Karpas-422 (cell line): ENCODE measurements at places on chromosomes 6 and 20. TPM values are rescaled to one million over a fixed set of nuclear protein-coding genes. Genes with fewer than 3 reads are reported as not detected.

The TRAPPC3L gene
- total RNA-seq = not detected in 2 replicates

The RMND1 gene
- 25.3 and 31.0 TPM in 2 replicates for total RNA-seq

The TBC1D32 gene
- 27.5 and 66.8 TPM in 2 replicates for total RNA-seq

The PPP1R3G gene
- total RNA-seq = not detected in 2 replicates

The TPX2 gene
- 54.0 and 55.5 TPM in 2 replicates for total RNA-seq

DNA sequence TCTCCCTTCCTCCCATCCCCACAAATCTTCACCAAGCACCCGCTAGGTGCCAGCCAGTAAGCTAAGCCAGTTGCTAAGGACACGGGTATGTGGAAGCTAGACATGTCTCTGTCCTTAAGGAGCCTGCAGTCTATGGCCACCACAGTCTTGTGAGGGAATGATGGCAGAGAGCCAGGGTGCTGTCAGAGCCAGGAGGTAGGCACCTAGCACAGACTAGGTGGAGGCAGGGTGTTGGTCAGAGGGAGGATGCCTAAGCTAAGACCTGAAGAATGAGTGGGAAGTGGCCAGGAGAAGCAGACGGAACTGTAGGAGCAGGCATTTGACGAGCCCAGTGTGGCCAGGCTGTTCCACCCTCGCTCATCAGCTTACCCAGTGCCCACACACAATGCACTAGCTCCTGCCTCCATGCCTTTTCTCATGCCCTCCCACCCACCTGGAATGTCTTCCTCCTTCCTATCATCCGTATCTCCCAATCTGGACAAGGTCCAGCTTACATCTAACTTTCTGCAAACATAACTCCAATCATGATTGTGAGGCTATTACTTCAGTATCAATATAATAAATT is 125.6 kb downstream of the FOXC1 start:
- no peak for DNase-seq

The ALDH5A1 gene
- total RNA-seq = 33.1 and 33.9 TPM in 2 replicates

The ACSS1 gene
- 2.3 and 8.5 TPM in 2 replicates for total RNA-seq

DNA sequence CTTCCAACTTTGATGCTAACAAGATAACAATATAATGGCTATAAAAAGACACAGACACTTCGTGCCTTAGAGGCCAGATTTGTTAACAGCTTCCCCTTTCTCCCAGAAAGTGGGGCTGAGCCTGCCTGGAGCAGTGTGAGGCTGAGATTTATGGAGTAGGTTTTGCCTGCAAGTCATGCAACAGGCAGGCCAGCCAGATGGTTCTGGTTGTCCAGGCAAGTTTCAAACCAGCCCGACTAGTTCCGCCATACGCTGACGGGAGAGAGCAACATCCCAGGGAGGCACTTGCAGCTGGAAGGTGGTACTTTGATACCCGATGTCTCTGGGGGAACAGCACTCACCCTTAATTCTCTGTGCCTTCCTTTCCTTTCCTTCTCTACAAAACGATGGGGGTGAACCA is 81.3 kb upstream of the NAA20 start:
- no peak for DNase-seq

The PARD6B gene
- total RNA-seq = 2.6 and 5.9 TPM in 2 replicates

- DNase-seq = no peak
These were observed 174.8 kb downstream of the IBTK start for GRCh38 chr6:82072751-82073150.

DNA sequence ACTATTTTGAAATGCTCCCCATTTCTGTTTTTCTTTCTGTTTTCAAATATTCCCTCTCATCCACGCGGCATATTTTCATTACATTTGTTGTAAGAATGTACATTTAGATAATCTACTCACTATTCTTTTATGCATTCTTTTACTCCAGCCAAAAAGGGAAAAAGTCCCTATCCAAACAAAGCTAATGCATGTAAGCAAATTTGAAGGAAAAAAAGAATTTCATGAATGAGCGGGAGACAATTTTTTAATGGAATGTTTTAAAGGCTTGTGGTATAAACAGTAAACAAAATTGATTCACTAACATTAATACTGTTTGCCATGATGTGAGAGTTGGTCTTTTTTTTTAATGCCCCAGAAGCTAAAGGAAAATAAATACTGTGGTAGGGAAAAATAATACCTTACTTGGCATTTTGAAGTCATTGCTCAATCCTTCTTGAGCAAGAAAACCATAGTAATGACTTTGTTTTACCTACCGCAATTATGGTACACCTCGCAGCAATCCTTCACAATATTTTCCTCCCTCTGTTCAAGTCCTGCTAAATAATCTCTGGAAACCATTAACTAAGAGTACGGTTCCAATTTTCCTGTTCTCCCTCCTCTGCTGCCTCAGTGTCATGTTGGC is 79.0 kb downstream of the BACH2 start:
- DNase-seq = no peak

DNA sequence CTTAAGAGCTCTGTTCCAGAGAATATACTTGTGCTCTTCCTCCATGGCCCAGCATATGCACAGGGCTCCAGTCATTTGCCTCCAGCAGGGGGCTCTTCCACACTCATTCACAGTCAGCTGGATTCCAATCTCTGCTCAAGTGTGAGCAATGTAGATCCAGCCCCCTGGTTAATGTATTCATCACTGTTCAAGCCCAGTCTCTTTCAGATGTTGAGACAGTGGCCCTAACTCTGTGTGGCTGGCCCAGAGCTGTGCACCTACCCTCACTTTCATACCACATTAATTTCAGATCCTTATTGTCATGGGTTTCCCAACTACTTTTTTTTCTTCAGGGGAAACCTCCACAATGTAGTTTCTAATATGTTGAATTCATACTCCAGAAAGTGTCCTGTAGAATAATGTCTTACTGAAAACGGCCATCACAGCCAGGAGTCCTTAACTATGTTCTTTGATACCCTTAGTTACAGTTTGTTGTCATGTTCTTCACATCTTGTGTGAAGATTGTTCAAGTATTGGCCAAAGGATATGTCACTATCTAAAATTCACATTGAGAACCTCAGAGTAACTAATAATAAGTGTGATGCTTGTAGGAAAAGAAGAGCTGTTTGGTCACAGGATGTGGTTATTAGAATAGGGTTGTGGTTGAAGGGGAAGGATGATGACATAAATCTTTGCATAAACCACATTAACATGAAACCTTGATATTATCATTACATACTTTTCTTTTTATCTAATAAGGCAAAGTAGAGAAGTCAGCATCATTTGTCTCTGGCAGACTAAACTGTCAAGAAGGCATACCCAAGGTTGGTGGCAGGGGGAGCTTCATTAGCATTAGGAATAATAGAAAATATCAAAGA is 14.4 kb upstream of the HLA-DQA1 start:
- peak; percentile 96 for DNase-seq

The CD24 gene
- 604 and 1,213 TPM in 2 replicates for total RNA-seq

GRCh38 chr20:48578397-48579098 is 249.3 kb downstream of the PREX1 start:
- no peak for DNase-seq

GRCh38 chr6:144350528-144350880 is 65.4 kb downstream of the UTRN start:
- no peak for DNase-seq

GRCh38 chr6:63269470-63269869 is 50.3 kb downstream of the LGSN start:
- DNase-seq = peak; percentile 44

- DNase-seq = no peak
These were observed 23.7 kb downstream of the POM121L2 start for GRCh38 chr6:27288136-27289044.

DNA sequence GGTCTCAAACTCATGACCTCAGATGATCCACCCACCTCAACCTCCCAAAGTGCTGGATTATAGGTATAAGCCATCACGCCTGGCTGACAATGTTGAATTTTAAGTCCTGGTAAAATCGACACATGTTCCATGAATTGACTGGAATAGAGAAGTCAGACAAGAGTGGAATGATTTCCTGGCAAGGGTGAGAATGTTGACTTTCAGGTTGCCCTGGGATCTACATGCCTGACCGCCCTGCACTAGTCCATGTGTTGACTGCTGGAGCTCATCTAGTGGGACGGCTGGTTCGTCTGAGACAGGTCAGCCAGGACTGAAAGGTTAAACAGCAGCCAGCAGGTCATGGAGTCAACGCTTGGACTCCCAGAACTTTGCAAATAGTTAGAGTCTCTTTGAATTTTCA is 88.8 kb downstream of the SASH1 start:
- no peak for DNase-seq

DNA sequence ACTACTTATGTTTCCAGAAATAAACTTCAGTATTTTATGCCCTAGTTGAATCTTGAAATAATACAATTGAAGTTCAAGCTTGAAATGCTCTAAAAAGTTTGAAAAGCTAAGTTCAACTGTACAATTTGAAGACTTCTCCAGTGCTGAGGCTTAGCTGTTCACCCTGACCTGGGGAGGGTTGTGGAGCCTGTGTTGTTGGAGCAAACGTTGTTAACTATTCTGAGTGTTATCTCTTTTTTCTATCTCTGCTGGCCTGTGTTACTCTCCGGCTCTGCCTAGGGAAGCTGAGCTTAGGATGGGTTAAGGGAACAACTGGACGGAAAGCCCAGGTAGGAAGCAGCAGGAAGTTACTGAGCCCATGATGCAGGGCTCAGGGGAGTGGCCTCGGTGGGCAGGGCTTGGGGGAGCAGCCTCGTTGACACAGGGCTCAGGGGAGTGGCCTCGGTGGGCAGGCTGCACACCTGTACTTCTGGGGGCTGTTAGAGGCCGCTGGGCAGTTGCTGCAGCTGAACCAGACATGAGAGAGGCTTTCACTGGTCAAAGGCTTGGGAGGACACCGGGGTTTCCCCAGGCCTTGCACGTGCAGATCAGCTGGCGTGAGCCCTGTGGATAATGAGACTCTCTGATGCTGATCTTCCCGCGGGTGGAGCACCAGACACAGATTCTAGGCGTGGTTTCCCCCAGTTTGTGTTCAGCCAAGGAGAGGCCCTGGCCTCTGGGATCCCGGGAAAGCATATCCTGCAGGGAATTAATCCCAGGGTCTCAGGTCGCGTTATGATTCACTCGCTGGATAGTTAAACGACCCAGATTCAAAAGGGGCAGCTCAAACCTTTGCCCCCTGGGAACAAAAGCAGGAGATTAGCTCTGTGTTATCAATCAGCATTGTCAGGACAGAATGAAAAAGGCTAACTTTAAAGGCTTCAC is 58.9 kb downstream of the ERMARD start:
- peak; percentile 61 for DNase-seq

The FLRT3 gene
- total RNA-seq = not detected in 2 replicates

GRCh38 chr6:170092826-170093225 is 198.1 kb downstream of the DLL1 start:
- DNase-seq = no peak

- DNase-seq = peak; percentile 83
These were observed 29.3 kb downstream of the NSFL1C start for GRCh38 chr20:1437235-1437904.

DNA sequence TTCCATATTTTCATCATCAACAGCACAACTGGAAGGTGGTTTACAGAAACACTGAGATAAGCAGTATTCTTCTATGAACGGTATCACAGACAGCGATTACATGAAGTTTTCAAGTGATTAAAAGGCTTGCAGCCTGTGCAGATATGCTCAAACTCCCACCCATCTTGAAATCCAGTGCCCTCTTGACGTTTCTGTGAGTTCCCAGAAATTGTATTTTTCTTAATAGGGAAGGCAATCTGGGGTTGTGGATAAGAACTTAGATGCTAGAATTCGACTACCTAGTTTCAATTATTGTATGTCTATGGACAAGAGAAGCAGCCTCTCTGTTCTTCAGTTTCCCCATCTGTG is 290.3 kb downstream of the ZNF217 start:
- no peak for DNase-seq

The PPIL1 gene
- total RNA-seq = 17.2 and 37.3 TPM in 2 replicates

The MCM8 gene
- total RNA-seq = 11.5 and 12.6 TPM in 2 replicates

The VWA7 gene
- 0.29 and 0.34 TPM in 2 replicates for total RNA-seq

The CCM2L gene
- total RNA-seq = 0.36 and 0.78 TPM in 2 replicates

DNA sequence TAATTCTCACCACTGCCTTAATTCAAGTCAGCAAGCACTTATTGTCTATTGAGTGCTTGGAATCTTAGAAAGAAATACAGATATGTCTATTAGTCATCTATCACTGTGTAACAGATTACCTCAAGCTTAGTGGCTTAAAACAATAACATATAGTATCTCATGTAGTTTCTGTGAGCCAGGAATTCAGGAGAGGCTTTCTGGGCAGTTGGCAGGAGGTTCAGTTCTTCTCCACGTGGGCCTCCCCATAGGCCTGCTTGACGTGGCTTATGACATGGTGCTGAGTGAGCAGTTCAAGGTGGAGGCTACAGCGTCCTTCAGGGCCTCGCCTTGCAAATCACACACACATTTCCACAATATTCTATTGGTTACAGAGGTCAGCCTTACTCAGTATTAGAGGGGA is 69.7 kb downstream of the DTD1 start:
- DNase-seq = no peak

The ESR1 gene
- total RNA-seq = 4.1 and 5.4 TPM in 2 replicates

- DNase-seq = no peak
These were observed 7.6 kb upstream of the BMP5 start for GRCh38 chr6:55882718-55883569.

DNA sequence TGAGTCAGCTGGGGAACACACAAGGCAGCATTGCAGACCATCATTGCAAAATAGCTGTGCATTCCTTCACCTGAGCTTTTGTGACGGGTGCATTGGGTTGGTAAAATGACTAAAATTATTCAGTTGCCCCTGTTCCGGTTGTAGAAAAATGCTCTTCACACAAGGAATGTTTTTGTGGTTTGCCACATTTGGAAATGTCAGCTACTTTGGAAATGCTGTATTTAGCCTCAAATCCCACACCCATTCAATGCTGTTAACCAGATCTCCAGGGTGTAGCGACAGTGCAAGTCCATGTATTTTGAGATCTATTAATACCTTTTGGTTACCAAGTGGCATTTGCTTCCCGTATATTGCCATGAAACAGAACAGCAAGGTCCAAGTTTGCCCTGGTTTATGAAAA is 201.2 kb downstream of the FOXA2 start:
- no peak for DNase-seq

DNA sequence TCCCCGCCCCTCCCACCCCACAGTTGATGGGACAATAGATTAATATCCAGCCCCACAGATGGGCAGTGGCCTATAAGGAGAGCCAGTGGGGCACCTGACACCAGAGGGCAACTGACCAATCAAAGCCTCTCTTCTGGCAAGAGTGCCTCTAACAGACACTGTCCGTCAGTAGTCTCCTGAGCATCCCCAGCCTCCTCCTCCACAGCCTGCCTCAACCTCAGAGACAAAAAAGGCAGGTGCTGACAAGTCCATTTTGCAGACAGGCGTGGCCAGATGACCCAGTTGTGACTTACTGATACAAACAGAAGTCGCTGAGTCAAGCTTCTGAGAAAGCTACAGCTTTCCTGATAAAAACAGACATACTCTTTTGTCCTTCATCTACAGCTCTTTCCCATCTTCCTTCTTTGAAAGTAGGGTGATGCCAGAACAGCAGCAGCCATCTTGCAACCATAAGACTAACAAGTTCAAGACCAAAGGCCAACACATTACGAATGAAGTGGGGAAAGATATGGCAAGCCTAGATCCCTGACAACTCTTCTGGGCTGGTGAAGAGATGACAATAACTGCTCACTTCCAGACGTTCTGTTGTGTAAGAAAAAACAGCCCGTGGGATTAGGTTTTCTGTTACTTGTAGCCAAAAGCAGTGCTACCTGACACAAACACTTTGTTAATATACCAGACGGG is 12.3 kb downstream of the PPIL1 start:
- DNase-seq = no peak

The PTCHD4 gene
- not detected in 2 replicates for total RNA-seq
